ENCODE measurements at places on chromosomes 2 and 18.

DNA sequence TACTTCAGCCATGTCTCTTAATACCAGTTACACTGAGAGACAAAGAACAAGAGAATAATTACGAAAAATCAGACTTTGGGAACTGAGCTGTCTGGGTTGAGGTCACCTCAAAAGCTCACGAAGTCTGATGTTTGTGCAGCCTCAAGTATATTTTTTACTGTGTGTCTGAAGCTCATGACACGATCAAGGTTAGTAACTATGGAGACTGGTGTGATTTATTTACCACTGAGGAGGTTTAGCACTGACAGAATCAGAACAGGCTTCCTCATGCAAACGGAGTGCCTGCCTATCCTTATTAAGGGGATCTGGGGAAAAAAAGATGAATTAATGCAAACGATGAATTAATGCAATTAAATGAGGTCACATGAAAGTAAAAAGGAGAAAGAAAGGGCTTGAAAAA lies 61.1 kb upstream of the RAPH1 start:
- DNase-seq: no peak

DNA sequence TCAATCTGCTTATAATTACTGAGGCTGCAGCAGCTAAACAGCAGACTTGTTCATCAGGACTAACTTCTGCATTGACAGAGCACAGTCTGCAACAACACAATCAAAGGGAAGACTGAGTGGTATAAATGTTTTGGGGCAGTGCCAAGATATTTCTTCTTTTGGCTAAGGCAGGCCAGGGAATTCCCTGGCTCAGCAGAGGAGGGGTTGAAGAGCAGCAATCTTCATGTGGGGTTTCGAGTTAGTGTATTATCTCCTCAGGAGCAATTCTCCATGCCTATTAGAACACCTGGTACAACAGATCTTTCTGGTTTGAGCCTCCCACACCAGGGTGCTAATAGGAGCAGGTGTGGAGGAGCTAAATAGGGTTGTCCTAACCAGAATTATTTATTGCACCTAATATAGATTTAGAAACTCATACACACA lies 103.0 kb upstream of the STK17B start:
- DNase-seq: peak; percentile 77

DNA sequence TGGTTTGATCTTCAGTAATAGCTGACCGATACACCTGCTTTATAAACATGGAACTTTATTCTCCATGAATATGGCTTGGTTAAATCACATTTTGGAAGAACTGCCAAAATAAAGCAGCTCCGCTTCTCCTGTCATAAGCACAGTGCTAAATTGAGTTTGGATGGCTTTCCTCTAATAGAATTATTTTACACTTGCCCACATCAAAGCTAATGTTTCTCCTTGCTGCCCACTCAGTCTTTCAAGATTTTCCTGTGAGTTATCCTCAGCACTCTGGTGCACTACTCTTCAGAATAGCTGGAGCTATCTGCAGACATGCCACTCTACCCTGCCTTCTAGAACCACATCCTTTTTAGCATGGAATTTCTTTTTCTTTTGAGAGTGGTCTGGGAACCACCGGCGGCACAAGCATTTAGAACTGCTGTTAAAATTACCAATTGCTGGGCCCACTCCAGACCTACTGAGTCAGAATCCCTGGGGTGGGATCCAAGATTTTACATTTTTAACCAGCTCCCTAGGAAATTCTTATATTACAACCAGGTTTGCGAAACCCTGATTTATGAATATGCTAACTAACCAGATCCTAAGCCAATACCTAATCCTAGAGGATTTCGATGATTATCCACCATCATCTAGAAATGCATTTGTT lies 283.3 kb downstream of the AFF3 start:
- DNase-seq: no peak

GRCh38 chr2:113351375-113352355 lies 72.9 kb upstream of the PAX8 start:
- peak; percentile 62 for DNase-seq

DNA sequence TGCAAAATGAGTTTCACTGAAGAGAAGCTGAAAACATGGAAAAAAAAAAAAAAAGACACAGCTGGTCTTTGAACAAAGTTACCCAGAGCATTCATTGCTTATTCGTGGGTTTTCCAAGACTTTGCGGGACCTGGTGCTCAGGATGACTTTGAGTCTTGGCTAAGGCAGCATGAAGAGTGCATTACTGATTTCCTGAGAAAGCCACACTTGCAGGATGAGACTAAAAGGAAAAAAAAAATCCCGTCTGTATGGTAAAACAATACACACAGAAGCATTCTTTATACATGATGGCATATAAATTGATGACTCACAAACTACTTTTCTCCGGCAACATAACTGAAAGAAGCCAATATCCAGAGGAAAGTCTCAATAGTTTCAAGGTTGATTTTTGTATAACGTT lies 195.4 kb downstream of the SPP2 start:
- no peak for DNase-seq

- peak; percentile 60 for DNase-seq
Measured at GRCh38 chr2:155815851-155816250, 516.7 kb downstream of the NR4A2 start.

DNA sequence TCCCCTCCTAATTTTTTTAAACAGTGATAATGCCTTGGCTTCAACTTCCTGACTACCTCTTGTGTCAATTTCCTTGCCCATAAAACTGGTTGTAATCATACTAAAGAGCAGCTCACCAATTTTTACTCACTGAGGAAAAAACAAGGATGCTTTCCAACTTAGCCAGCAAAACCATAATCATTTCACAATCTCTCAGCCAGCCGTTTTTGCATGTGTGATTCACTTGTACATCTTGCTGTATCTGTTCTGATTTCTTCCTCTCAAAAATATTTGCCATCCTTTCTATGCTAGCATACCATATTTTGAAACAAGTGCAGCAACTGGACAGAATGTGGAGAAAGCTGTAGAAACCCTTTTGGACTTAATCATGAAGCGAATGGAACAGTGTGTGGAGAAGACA lies 60.7 kb downstream of the RAB27B start:
- DNase-seq: no peak

- DNase-seq: no peak
Measured at GRCh38 chr2:179051250-179051649, 1.3 kb upstream of the CCDC141 start.

DNA sequence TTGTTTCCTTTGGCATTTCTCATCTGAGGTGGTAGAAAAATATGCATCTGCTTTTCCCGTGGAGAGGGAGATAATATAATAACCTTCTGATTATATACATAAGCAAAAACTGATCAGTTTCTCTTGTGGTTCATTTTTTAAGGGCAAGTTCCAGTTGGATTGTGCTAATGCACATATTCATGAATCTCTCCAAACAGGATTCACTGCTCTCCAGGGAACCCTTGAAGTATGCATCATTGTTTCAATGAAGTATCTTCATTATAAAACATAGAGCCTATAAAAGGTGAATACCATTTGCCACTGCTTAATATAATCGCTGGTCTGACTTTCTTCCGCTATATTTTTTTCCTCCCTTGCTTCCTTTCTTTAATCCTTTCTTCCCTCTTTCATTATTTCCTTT lies 384.7 kb downstream of the FIGN start:
- DNase-seq: no peak

GRCh38 chr2:127388423-127389164 lies 819 bp upstream of the MAP3K2 start:
- DNase-seq: peak; percentile 28

- DNase-seq: peak; percentile 8
Measured at GRCh38 chr2:9045595-9045994, 42.1 kb upstream of the MBOAT2 start.

- DNase-seq: peak; percentile 6
Measured at GRCh38 chr2:16136461-16137035, 196.2 kb downstream of the MYCN start.

DNA sequence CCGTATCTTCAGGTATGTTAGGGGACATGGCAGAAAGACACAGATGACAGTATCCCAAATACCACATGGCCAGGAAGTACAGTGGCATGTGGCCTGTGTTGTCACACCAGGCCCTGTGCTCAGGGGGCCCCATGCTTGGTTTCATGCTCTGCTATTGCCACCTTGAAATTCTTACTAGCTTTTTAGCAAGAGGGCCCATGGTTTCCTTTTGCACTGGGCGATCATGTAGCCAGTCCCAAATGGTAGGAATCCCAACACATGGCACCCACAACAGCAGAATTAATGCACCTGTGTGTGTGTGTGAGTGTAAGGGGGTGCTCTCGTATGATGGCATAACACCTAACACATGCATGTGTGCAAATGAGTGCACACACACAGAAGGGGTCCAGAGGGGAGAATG lies 39.2 kb downstream of the MYO7B start:
- DNase-seq: no peak

DNA sequence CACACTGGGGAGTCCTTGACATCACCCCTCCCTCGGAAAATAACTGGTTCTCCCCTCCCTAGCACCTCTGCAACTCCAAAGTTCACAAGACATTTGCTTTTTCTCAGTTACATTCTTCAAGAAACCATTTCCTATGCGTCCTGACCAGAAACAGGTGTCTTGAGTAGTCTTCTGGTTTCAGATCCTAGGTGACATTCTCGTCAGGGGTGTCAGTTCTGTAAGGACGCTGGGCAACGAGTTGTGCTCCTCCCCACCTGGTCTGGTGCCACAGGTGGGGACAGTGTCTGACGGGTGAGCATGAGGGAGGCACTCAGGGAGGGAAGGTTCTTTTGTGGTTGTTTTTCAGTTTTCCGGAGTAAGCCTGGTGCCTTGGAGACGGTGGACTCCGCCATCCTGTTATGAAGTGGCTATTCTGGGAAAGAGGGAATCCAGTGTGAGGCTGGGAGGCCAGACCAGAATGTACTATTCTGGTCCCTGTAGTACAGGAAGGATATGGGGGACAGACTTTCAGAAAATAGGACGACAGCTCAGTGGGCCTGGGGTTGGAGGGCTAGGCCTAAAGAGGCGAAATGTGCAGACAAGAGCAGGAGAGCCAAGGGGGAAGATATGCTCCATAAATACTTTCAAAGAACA lies 50.6 kb downstream of the EPAS1 start:
- DNase-seq: no peak

DNA sequence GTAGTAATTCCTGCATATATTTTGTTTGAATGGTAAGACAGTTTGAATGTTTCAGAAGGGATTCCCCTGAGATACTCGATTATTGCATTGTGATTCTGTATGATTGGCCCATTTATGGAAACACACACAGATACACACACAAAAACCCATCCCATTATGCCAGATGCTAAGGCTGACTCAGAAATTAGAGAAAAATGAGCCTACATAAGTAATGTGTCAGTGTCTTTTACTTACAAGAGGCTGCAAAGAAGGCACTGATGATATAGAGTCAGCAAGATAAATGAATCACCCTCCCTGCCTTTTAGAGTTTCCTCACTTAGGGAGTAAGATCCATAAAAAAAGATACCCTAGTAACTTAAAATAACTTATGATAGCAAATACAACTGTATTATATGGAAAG lies 1481.1 kb upstream of the ACVR2A start:
- DNase-seq: no peak

DNA sequence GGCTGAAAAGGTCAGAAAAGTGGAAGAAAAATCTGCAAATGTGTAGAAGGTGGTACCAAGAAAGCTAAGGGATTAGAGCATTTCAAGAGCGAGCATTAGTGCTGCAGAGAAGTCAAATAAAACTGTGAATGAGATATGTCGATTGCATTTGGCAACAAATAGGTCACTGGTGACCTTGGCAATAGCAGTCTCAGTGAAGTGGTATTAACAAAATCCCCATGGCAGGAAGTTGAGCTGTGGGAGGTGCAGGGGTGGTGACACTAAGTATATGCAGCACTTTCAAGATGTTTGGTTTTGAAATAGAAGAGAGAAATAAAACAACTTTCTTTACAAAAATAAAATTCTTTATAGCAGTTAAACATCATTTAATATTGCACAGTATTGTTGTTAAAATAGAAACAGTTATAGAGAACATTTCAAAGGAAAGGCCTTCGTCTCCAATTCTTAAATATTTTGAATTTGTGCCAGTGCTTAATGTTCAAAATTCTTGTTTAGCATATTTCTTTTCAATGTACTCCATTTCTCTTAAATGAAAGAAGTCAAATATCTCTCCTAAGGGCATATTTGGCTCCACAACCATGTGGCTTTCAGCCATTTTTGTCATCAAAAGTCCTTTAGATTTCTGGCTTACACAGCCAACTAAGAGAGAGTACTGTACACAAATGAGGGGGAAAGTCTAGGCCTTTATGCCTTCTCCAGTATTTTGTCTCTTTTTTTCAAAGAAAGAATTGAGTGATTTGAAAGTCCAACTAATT lies 443.0 kb upstream of the MMADHC start:
- DNase-seq: no peak
